ENCODE measurements at places on chromosomes 2 and 18.

DNA sequence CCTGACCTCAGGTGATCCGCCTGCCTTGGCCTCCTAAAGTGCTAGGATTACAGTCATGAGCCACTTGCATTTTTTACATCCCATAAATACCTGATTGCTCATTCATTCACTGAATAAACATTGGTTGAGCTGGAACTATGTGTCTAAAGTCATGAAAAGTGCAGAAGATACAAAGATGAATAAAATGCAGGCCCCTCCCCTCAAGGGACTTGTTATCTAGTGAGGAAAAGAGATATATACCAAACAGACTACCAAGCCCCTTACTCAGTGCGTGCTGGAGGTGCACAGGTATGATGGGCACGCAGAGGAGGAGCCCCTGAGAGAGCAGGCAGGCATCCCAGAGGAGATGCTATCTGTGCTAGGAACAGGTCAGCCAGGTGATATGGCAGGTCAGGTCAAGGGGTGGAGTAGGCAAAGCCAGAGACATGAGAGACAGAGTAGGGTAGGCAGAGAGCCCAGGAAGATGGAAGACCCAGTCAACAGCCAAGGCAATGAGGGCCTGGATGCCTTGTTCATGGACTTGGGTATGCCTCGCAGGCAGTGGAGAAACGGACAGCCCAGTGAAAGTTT is 7.7 kb downstream of the FHL2 start:
- DNase-seq, result no peak

- DNase-seq, result no peak
These were observed 1.9 kb downstream of the ORMDL1 start for GRCh38 chr2:189782221-189782671.

GRCh38 chr2:127032621-127033020 is 74.3 kb downstream of the BIN1 start:
- no peak for DNase-seq

- no peak for DNase-seq
These were observed 101.7 kb upstream of the LGALSL start for GRCh38 chr2:64352292-64352691.

- no peak for DNase-seq
These were observed 54.1 kb downstream of the BAZ2B start for GRCh38 chr2:159562248-159562647.

GRCh38 chr2:224102991-224103390 is 63.9 kb upstream of the SERPINE2 start:
- DNase-seq, result no peak

All from stimulated activated CD8-positive, alpha-beta memory T cell treated with anti-CD3 and anti-CD28 coated beads, Interleukin-15, amount 100 ng/mL, for 24 hours (primary cell).